GM23248 (cell line): ENCODE measurements at places on chromosomes 11 and 22. TPM values are rescaled to one million over a fixed set of nuclear protein-coding genes. Genes with fewer than 3 reads are reported as not detected.

The PAMR1 gene
- 141 and 151 TPM in 2 replicates for total RNA-seq

The TMEM191C gene
- total RNA-seq: 0.32 TPM in 1 of 2 replicates, not detected in the other

The SLC22A9 gene
- total RNA-seq: not detected in 2 replicates

The EHF gene
- total RNA-seq: not detected in 2 replicates

The UBE4A gene
- total RNA-seq: 48.2 and 50.6 TPM in 2 replicates

The NPTXR gene
- total RNA-seq: 2.7 and 4.2 TPM in 2 replicates

The ARHGEF17 gene
- total RNA-seq: 23.5 and 24.2 TPM in 2 replicates

The BEST1 gene
- 4.7 and 5.1 TPM in 2 replicates for total RNA-seq

The OR5D16 gene
- total RNA-seq: not detected in 2 replicates

The SEZ6L gene
- total RNA-seq: under 0.01 TPM in 1 of 2 replicates, not detected in the other

The TYR gene
- not detected in 2 replicates for total RNA-seq

The ANO3 gene
- 0.13 and 0.32 TPM in 2 replicates for total RNA-seq

The ELMOD1 gene
- total RNA-seq: 0.76 TPM in 1 of 2 replicates, not detected in the other

The AMBRA1 gene
- total RNA-seq: 20.1 and 46.0 TPM in 2 replicates

The CNTF gene
- 1.6 and 3.9 TPM in 2 replicates for total RNA-seq

The SERPIND1 gene
- total RNA-seq: not detected in 2 replicates

The APLNR gene
- total RNA-seq: not detected in 2 replicates

The FJX1 gene
- total RNA-seq: 30.9 and 37.0 TPM in 2 replicates

The TP53AIP1 gene
- not detected in 2 replicates for total RNA-seq

The RASSF10 gene
- total RNA-seq: not detected in 2 replicates

The TMA7B gene
- total RNA-seq: not detected in 2 replicates
